OCI-M1 (cell line): ENCODE measurements at places on chromosomes 7 and 10.
A peak's percentile ranks its signal among the peaks of the same experiment; 100 is the strongest.

DNA sequence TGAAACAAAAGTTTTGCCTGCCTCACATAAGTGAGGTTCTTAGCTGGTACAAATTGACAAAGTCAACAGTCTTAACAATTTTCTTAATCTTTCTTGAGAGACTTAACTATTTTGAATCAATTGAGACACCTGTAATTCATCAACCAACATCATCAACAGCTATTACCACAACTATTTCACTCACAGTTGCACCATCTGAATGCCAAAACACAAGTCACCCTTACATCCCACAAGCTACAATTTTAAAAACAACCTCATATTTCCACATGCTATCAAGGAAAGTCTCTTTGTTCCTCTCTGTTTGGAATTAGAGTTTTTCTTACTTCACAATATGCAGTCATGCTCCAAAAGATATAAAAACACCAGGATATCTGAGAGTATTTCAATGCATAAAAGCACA, 4.9 kb downstream of the SMURF1 start:
- no peak for DNase-seq

GRCh38 chr7:88437132-88437531, 130.4 kb upstream of the STEAP4 start:
- no peak for DNase-seq

GRCh38 chr7:138513344-138513871, 53.3 kb downstream of the TRIM24 start:
- DNase-seq = no peak

DNA sequence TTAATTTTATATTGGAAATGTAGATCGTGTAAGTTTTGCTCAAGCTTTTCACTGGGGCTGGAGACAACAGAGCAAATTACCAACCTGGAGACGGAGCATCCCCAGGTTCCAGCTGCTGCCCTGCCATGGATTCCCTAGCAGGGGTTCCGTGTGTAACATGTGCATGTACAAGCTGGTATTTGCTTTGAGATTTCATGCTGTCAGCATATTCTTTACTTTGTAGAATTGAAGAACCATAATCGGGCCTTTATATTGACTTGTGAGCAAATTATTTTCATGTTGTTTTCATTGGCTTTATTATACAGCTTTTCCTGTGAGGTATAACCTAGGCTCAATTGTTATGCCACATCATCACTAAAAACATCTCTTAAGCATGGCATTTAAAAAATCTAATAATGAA, 369.2 kb upstream of the COBL start:
- DNase-seq = no peak

- no peak for DNase-seq
Observed at GRCh38 chr10:17414484-17414883, 39.9 kb downstream of the ST8SIA6 start.

DNA sequence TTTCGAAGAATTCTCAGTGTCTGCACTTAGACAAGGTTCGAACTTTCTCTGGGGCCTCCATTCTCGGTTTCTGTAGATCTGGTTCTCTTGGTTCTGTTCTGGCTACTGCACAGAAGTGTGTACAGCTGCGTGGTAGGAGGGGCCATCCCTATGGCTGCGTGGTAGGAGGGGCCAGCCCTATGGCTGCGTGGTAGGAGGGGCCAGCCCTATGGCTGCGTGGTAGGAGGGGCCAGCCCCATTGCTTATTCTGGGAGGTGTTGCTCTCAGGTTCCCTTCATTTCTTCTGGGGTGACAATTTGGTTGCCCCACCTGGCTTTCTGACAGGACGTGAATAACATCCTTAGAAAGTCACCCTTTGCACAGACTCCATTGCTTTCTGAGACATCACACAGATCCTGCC, 65.2 kb upstream of the CHST15 start:
- DNase-seq = no peak

DNA sequence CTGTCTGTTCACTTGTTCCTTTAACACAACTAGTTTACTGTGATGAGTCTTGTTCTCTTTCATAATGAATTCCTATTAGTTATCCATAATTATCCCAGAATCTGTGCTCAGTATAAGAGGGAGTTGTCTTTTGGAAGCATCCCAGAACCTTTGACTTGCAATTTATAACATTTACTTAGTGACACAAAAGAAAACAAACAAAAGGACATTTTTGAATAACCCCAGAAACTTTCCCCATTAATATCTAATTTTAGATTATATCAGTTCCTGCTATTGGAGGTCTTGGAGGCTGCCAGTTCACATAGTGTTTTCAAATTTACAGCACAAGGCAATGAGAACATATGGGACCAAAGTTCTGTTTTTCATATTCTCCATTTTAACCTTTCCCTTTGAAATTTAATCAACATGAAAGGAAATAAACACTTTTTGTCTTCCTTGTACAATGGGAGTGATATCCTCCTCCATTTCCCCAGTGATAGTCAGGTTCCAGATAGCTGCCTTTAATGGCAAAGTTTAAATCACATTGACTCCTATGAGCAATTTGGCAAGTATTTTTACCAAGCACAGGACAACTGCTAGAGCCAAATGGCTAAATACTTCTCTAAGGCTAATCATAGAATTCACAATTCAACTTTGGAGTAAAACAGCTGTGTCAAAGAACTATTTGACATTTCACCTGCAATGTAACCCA, 37.1 kb upstream of the GNAT3 start:
- no peak for DNase-seq

DNA sequence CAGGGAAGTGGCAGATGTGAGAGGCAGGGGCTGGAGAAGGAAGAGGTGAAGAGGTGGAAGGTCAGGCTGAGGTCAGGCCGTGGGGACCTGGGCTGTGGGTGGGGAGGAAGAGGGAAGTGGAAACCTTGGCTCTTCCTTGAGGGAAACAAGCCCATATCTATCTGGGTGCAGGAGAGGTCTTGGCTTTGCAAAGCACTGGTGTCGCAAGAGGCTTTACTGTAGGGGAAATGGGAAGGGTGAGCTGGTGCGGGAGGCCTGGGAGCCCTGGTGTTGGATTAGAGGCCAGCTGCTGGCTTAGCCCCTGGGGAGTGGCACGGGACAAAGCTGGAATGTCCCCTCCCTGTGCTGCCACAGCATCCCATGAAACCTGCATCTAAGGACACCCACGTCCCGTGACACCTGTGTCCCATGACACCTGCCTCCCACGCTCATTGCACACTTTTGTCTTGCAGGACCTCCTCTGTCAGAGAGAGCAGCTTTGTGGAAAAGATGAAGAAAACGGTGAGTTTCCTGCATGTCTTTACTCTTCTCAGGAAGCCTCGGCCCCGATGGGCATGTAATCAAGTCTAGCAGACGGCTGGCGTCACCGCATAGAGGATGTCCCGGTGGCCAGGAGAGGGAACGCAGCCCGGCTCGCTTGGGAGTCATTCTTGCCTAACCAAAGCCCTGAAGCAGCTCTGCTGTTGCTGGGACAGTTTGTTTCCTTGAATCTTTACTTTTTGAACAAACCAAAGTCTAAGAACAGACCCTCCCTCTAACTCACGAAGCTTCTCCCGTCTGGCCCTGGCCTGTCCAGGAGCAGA, 22.2 kb downstream of the TMEM120A start:
- no peak for DNase-seq

GRCh38 chr7:113015034-113015645, 71.5 kb downstream of the GPR85 start:
- DNase-seq = peak; percentile 74

GRCh38 chr7:143205560-143206293, 16.1 kb upstream of the TAS2R40 start:
- DNase-seq = peak; percentile 61

DNA sequence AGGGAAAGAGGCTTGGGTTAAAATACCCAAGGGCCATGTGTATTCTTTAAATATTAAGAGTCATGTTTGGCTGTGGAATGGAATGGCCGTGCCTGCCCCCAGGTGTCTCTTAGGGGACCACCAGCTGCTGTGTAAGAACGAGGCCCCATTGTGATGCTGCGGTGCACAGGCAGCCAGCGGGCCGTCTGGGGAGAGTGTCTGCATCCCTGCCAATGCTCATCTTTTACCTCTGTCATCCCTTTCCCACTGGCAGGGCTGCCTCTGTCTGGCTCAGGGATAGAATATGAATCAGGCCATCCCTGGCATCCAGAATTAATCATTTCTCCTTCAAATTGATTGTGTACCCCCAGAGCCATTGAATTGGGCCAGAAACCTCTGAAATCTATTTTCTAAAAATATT, 137.8 kb upstream of the GALNT17 start:
- no peak for DNase-seq

- DNase-seq = no peak
Observed at GRCh38 chr10:80697926-80698325, 160.2 kb downstream of the SH2D4B start.

- DNase-seq = no peak
Observed at GRCh38 chr10:112352044-112352443, 21.9 kb upstream of the ACSL5 start.

- DNase-seq = no peak
Observed at GRCh38 chr10:60182691-60183090, 207.0 kb downstream of the ANK3 start.

- no peak for DNase-seq
Observed at GRCh38 chr7:11726794-11727155, 105.2 kb downstream of the THSD7A start.

- no peak for DNase-seq
Observed at GRCh38 chr10:116995648-116996047, 9.3 kb downstream of the SHTN1 start.

- DNase-seq = peak; percentile 85
Observed at GRCh38 chr7:100642534-100642907, 1.2 kb upstream of the TFR2 start.

GRCh38 chr7:77685233-77685632, 11.0 kb upstream of the RSBN1L start:
- no peak for DNase-seq

DNA sequence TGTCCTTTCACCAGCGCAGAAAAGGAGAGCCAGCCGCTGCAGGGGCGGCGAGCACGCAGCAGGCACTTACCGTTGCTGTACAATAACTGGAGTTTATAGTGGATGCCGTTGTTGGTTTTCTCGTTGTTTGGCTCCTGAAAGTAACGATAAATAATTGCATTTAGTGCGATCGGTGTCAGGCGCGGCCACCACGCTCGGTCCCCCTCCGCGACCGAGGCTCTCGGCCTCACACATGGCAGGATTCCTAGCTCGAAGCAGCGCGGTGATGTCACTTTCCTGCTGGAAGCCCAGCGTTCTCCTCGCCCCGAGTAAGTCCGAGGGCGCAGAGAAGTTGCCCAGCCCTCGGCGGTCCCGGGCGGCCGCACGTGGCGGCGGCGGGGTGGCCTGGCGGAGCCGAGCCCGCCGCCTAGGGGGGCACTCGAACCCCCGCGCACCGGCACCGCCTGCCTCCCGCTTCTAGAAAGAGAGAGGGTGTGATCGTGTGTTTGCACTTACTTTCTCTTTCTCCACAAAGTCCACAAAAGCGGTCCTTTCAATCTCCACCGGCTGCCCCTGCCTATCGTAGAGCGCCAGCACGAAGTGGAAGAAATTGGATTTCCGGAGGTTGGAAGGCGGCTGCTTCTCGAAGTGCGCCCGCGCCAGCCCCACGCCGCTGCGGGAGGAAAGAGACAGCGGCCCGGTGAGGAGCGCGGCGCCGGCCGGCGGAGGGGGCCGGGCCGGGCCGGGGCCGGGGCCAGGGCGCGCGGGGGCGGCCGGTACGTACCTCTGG, 1.0 kb downstream of the EBF3 start:
- DNase-seq = no peak

- no peak for DNase-seq
Observed at GRCh38 chr10:102202386-102202785, 23.7 kb upstream of the ELOVL3 start.

GRCh38 chr10:62638062-62638477, 166.4 kb upstream of the ADO start:
- peak; percentile 25 for DNase-seq

DNA sequence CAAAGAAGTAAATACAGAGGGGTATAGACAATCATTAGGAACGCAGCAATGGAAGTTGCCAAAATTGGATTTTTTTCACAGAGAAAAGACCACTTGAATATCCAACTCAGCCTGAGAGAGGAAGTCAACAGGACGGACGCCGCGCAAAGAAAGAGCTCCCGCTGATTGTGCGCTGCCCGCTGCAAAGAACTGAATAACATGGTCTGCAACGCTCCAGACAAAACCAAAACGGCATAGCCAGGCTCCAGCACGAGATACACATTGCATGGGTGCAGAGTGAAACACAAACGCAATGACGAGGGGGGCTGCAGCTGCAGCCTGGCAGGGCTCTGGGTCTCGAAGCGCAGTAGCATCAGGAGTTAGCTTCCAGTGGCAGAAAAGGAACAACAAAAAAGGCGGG, 113.9 kb upstream of the MGMT start:
- no peak for DNase-seq

GRCh38 chr10:43109671-43110249, 28.5 kb upstream of the CSGALNACT2 start:
- DNase-seq = no peak

GRCh38 chr7:42747044-42747443, 164.8 kb downstream of the C7orf25 start:
- DNase-seq = no peak

GRCh38 chr10:11880151-11881029, 57.2 kb downstream of the PROSER2 start:
- DNase-seq = no peak

DNA sequence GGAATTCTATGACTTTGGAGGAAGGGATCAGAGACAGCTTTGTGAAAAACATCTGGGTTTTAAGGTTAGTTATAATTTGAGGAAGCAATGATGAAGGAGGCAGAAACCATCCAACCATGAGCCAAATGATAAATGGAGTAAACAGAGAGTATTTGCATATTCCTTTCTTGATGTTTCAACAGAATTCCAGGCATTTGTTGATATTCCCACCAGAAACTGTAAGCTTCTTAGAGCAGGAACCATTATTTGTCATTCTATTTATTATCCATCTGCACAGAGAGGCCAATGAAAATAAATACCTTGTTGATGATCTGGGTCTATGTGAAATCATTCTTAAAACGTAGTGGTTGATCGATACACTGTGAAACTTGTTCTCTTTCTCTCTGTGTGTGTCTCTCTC, 715.3 kb downstream of the INHBA start:
- no peak for DNase-seq
